Mammary epithelial cell (primary cell): ENCODE measurements at places on chromosomes 1 and 21.
A peak's percentile ranks its signal among the peaks of the same experiment; 100 is the strongest.

- no peak for DNase-seq
Observed at GRCh38 chr1:154158307-154159125, 3.6 kb upstream of the NUP210L start.

GRCh38 chr1:216458812-216459211 is 35.6 kb upstream of the USH2A start:
- DNase-seq, result peak; percentile 5

GRCh38 chr1:164842870-164843269 is 283.9 kb downstream of the PBX1 start:
- DNase-seq, result no peak

- no peak for DNase-seq
Observed at GRCh38 chr1:183048087-183049085, 25.2 kb downstream of the LAMC1 start.

- no peak for DNase-seq
Observed at GRCh38 chr21:23524685-23525084, 2082.6 kb downstream of the MRPL39 start.

- DNase-seq, result peak; percentile 92
Observed at GRCh38 chr1:89363638-89364536, at the start of gene GBP6. TSS of gene GBP6 (plus strand) at chr1:89364059. CDS start at chr1:89368552, 4,493 bp downstream.

DNA sequence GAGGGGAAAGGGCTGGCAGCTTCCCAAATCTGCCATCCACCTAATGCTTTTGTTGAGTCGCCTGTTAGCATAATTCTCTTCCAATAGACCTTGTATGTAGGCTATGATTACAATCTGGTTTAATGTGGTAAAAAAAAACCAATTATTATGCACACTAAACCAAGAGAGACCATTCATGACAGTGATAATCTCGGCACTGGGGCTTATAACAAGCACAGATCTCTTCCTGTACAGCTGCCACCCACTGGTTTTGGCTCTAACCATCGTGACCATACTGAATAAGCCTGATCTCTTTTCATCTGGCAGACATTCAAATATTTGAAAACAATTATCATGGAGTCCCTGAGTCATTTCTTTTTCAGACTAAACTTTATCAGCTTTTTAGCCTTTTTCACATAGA is 12.0 kb upstream of the SYT14 start:
- peak; percentile 79 for DNase-seq
